Fibroblast of villous mesenchyme (primary cell): ENCODE measurements at places on chromosomes 5 and 9. TPM values are rescaled to one million over a fixed set of nuclear protein-coding genes. Genes with fewer than 3 reads are reported as not detected.

Gene TSSK1B
- total RNA-seq = 0.43 and 0.64 TPM in 2 replicates

Gene COL23A1
- not detected in 2 replicates for total RNA-seq

Gene PLAC8L1
- total RNA-seq = not detected in 2 replicates

Gene TLE1
- total RNA-seq = 33.5 and 39.3 TPM in 2 replicates

Gene ADAMTSL1
- total RNA-seq = 3.0 and 10.0 TPM in 2 replicates

Gene JAKMIP2
- total RNA-seq = 3.2 and 3.5 TPM in 2 replicates

DNA sequence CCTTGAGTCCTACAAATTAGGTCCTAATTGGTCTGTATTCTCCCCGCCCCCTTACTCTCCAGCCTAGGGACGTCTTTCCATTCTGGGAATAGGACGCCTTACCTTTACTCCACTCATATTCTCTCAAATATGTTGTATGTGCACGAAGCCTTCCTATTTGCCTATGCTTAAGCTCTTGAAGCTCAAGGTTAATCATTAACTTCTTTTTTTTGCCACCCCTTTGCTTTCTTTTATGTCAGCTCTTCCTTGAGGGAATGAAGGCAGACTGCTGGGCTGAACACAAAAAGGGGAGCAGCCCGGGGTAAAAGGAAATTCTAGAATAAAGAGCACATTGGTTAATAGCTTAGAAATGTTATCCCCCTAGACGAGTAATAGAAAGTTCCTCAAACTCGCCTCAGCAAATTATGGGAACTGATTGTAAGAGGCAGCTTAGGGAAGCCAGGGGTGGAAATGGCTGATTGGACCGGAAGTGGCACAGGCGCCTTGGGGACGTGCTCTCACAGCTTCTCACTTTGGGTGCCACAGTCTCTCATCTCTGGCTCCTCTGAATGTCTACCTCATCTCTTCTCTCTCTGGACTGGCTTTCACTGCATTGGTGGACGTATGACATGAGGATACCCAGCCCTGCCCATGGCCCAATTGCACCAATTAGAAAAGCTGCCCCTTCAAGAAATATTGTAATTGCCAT lies 122.3 kb upstream of the IL12B start:
- DNase-seq = no peak

GRCh38 chr9:7121055-7121454 lies 363.3 kb downstream of the KDM4C start:
- DNase-seq = peak; percentile 61

- DNase-seq = no peak
Observed at GRCh38 chr9:98024702-98025101, 31.8 kb upstream of the NANS start.

DNA sequence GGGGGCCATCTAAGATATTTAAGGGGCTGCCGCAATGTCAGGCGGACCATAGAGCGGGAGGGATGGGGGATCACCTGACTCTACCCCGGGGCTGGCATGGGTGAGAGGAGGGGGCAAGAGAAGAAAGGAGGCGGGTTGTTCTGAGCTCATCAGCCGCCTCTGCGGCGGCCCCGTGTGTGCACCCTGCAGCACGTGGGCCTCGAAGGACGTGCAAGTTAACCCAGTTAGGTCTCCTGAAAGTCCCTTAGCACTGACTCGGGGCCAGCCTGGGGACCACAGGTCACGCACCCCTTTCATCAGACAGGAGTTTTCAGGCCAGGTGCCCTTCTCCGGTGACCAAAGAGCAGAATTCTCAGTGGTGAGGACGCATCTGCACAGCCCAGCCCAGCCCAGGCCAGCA lies 58.0 kb downstream of the UBE2QL1 start:
- DNase-seq = no peak

DNA sequence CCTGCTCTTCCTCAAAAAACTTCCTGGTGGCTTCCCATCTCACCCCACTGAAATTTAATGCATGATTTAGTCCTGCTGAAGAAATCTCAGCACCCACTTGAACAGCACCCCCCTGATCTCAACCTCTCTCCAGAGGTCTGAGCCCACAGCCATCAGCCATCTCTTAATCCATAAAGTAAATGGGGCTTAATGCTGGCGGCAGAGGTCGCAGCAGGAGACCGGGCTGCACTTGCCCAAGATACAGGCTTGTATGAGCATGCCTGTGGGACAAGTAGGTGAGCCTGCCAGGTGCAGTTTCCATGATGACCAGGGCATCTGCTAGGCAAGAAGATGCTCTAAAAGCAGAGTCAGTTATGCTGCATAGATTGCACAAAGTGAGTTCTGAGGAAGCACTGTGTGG lies 52.4 kb upstream of the CTXN3 start:
- no peak for DNase-seq

DNA sequence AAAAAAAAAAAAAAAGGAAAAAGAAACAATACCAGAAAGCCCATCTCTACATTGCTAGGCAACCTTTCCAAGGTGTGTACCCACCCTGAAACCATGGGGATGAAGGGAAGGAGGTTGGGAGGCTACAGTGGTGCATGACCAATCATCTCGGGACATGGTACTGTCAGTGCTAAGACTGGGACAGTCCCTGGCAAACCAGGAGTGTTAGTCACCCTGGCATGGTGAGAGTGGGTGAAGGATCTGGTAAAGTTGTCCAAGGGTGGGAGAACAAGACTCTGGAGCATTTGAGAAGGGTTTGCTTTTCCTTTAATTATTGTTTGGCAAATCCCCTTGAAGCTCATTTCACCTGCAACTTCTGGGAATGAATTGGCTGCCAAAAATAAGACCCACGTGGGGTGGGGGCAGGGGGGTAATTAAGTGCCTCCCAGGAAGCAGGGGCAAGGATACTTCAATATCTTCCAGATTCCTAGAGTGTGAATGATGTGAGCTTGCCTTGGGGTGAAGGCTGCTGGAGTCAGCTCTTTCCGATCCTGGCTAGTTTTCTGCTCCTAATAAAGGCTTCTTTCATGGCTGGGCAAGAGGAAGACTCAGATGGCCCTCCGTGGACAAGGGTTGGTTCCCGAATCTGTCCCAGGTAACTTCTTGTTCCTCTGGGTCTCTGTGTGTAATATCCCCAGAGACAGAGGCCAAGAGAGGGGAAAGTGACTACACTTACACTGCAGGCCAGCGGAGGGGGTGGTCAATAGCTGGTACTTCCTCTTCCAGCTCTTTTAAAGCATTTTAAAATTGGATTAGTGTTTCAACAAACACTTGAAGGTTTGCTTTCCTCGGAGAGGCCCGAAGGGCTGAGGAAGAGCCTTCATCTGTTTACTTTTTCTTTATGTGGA lies 61.6 kb upstream of the SPRY4 start:
- DNase-seq = no peak

DNA sequence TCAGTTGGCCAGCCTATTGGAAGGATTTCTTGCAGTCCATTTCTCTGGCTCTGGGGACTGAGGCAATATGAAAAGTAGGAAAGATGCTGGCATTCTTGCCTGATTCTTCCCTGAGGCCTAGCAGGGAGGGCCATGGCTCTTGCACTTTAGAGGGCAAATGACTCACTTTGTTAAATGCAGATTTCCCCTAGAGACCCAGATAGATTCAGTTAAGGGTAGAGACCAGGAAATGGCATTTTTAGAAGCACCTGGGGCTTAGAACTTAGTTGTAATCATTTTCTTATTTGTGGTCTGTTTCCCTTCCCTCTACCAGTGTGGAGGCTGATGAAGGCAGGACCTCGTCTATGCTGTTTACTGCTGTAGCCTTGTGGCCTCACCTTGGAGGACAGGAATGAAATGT lies 112.8 kb upstream of the NR3C1 start:
- no peak for DNase-seq

- no peak for DNase-seq
Observed at GRCh38 chr9:131278702-131279111, 2.4 kb upstream of the FAM78A start.

DNA sequence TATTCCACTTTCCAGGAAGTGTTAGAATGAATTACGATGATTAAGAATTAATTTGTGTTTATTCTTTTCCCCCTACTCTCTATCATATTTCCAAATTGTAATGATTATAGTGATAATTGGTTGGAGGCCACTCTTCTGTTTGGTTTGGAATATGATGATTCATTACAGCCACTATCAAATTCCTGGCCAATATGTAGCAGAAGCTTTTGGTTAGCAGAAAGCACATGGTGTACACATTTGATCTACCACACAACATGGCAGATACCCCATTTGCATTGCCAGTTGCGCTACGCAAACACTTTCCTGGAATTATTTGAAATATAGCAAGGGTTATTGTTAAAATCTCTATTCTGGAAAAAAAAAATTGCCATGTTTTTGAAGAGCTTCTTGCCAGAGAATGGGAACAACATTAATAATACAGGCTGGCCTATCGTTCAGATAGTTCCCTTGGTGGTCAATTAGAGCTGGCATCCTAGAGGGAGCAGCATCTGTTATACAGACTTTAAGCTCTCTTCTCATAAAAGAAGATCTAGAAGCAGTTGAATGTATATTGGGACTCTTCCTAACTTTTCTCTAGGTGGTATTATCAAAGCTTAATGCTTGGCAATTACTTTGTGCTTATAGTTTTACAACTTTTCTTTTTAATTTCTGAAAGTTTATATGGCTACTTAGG lies 455.0 kb upstream of the ACTBL2 start:
- no peak for DNase-seq
